ENCODE measurements at places on chromosomes 2 and 18. TPM values are rescaled to one million over a fixed set of nuclear protein-coding genes. Genes with fewer than 3 reads are reported as not detected.
A peak's percentile ranks its signal among the peaks of the same experiment; 100 is the strongest.

Gene POTEJ
- not detected for total RNA-seq

Gene BMP10
- total RNA-seq = not detected

Gene ABCG8
- total RNA-seq = not detected

Gene ST8SIA5
- total RNA-seq = 24.8 TPM

Gene EIF2AK2
- 64.4 TPM for total RNA-seq

DNA sequence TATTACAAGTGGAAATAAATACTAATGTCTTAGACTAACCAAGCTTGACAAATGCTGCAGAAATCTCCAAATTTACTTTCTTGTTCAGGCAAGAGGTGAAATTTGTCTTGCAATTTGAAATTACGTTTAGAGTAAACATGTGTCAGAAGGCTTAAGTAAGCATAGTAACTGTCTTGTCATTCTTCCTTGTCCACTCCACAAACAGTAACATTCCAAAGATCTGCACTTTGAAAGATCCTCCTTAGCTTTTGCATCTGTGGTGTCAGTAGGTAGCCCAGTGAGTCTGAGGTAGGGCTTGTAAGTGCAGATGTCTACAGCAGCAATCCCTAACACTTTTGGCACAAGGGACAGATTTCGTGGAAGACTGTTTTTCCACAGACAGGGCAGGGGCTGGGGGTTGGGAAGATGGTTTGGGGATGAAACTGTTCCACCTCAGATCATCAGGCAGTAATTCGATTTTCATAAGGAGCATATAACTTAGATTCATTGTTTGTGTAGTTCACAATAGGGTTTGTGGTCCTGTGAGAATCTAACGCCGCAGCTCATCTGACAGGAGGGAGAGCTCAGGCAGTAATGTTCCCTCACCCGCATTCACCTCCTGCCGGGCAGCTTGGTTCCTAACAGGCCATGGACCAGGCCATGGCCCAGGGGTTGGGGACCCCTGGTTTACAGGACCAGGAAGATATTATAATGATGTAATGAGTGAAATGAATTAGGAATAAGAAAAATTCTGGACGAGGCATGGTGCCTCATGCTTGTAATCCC lies 18.6 kb downstream of the RASGRP3 start:
- H3K27me3 ChIP-seq = no peaks in the 10 kb centered on the region
- H3K36me3 ChIP-seq = no peaks in the 10 kb centered on the region
- H3K4me1 ChIP-seq = no peaks in the 10 kb centered on the region
- H3K4me3 ChIP-seq = no peak overlapping the region
- no peak for DNase-seq

- H3K4me1 ChIP-seq = no peaks in the 10 kb centered on the region
- no peaks in the 10 kb centered on the region for H3K27me3 ChIP-seq
- no peak for DNase-seq
Observed at GRCh38 chr2:224831530-224831929, 115.4 kb upstream of the CCDC195 start.

DNA sequence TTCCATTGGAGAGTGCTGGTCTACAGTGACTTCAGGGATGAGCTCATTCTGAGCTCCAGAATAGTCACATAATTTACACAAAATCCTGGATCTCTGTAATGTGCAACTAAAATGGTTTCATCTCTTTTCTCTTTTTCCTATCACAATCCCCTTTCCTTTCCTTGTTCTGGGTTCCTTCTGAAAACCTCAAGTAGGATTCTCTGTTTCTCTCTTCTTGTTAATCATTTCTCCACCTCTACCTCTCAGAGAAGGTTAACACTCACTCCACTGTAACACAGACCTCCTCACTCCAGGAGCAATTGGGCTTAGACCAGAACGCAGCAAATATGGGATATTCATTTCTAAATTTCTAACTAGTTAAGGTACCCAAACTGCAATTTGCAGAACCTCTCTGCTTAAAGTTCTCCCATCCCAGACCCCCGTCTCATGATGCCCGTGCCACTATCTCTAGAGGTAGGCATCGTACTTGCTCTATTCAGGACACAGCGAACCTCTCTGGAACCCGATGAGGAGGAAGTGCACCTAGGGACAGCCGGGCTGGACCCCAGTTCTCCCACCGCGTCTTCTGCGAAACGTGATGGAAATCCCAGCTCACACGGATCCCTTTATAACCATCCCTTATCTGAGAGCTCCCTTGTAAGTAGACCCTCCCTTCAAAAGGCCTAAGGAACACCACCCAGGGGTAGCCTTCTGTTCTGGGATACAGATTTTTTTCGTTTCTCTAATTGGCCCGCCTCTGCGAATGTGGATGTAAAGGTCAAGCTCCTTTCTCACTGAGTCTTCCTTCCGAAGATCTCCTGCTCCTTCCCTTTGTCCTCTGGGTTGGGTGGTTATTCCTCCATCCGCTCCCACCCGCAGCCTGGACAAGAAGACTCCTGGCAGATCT lies 1.3 kb downstream of the FOXI3 start:
- H3K27ac ChIP-seq = no peak overlapping the region
- H3K4me1 ChIP-seq = no peaks in the 10 kb centered on the region
- peaks cover 91% of the 10 kb centered on the region for H3K27me3 ChIP-seq
- H3K4me3 ChIP-seq = no peak overlapping the region
- H3K36me3 ChIP-seq = no peaks in the 10 kb centered on the region

DNA sequence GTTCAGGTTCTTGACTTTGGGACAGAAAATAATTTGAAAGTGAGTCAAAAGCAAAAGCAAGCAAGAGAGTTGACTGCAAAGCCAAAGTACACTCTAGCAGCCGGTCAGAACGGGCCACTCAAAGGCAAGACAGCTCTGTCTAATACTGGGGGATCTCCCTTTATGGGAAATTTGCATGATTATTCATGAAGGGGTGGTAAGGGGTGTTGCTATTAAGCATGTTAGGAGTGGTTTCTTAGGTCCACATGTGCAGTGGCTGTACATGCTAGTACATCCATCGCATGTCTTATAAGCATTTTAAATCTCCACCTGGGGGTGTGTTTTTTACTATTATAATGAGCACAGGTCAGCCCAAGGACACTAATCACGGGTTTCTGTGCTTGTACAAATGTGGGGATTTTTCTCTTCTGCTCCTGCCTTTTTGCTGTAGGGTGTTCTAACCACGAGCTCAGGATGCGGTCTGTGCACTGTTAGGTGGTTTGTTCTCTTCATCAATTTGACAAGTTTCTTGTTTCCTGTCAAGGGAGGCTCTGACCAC lies 60.2 kb upstream of the SPP2 start:
- H3K4me1 ChIP-seq = no peaks in the 10 kb centered on the region
- no peak for DNase-seq
- no peaks in the 10 kb centered on the region for H3K36me3 ChIP-seq
- no peak overlapping the region for H3K27ac ChIP-seq

DNA sequence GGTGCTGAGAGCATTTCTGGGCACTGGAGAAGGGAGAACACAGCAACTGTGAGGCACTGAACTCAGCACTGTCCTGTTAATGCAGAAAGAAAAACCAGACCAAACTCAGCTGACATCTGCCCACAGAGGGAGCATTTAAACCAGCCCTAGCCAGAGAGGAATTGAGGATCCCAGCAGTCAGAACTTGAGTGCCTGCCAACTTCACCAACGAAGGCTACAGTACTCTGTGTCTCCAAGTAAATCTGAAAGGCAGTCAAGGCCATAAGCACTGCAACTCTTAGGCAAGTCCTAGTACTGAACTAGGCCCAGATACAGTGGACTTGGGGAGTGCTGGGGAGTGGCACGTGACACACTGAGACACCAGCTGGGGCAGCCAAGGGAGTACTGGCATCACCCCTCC lies 176.2 kb upstream of the ZC3H15 start:
- no peak overlapping the region for H3K27ac ChIP-seq
- H3K27me3 ChIP-seq = no peaks in the 10 kb centered on the region
- H3K4me1 ChIP-seq = no peaks in the 10 kb centered on the region
- H3K4me3 ChIP-seq = no peak overlapping the region

DNA sequence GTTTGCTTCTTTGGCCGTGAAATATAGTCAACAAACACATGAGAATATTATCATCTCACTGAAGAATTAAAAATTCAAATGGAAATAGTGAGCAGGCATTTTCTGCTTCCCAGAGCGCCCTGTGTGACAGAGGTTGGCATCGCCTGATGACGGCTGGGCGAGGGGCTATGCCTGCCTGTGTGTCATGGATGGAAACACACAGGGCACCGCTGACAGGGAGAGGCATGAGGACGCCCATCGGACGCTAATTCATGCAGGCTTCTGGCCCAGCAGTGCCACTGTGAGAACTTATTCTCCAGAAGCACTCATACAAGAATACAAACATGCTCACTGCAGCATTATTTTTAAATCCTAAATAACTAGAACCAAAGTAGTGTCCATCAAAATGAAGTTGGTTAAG lies 61.4 kb upstream of the OTOS start:
- no peaks in the 10 kb centered on the region for H3K4me1 ChIP-seq
- H3K27me3 ChIP-seq = peaks cover 24% of the 10 kb centered on the region
- DNase-seq = no peak
- no peaks in the 10 kb centered on the region for H3K36me3 ChIP-seq

DNA sequence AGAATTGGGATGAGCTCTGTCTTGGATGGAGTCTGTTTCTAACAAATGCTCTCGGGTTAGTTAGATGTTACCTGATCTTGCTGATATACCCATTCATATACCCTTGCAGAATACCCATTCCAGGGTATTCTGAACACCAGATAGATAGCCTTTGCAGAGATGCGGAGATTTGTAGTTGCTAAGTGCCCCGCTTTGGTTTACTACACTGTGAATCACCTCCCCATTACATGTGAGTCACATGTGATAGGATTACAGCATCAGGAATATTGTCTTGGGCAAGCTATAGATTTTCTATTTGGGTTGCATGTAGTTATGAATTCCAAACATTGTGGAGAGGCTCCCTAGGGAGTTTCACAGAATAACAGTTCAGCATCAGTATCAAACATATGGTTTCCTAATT lies 3.8 kb downstream of the VSNL1 start:
- no peak overlapping the region for H3K27ac ChIP-seq
- no peaks in the 10 kb centered on the region for H3K36me3 ChIP-seq
- peak; percentile 17 for DNase-seq
- no peak overlapping the region for H3K4me3 ChIP-seq

DNA sequence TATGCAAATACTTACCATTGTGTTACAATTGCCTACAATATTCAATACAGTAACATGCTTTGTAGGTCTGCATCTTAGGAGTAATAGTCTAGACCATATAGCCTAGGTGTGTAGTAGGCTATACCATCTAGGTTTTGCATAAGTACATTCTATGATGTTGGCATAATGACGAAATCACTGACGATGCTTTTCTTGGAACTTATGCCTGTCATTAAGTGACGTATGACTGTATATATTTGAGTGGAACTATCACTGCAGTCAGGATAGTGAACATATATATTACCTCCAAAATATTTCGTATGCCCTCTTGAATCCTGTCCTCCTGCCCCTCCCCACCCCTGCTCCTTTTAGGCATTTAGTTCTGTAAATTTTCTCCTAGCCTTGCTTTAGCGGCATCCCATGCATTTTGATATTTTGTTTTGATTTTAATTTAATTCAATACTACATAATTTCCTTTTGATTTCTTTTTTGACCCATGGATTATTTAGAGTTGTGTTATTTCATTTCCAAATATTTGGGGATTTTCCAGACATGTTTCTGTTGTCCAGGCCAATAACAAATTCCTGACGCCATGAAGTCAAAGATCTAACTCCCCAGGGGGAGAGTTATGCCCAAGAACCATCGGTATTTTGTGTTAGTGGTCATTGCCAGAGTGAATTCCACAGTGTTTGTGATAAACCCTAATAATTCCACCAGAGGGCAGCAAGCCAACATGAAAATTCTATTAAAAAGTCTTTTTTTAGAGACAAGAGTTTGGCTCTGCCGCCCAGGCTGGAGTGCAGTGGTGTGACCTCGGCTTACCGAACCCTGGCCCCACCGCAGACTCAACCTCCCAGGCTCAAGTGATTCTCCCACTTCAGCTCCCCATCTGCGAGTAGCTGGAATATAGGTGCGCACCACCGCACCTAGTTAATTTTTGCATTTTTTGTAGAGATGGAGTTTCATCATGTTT lies 24.2 kb upstream of the CASP8 start:
- no peak overlapping the region for H3K27ac ChIP-seq
- peaks cover 20% of the 10 kb centered on the region for H3K4me1 ChIP-seq
- DNase-seq = peak; percentile 83
- peak overlapping the region; percentile 20 for H3K4me3 ChIP-seq
- H3K36me3 ChIP-seq = no peaks in the 10 kb centered on the region
- no peaks in the 10 kb centered on the region for H3K27me3 ChIP-seq

- H3K36me3 ChIP-seq = peaks cover 2% of the 10 kb centered on the region
- H3K4me3 ChIP-seq = peak overlapping the region; percentile 5
- peaks cover 70% of the 10 kb centered on the region for H3K4me1 ChIP-seq
- DNase-seq = peak; percentile 90
- peak overlapping the region; percentile 85 for H3K27ac ChIP-seq
Observed at GRCh38 chr2:187527262-187527661, 27.0 kb downstream of the TFPI start.

DNA sequence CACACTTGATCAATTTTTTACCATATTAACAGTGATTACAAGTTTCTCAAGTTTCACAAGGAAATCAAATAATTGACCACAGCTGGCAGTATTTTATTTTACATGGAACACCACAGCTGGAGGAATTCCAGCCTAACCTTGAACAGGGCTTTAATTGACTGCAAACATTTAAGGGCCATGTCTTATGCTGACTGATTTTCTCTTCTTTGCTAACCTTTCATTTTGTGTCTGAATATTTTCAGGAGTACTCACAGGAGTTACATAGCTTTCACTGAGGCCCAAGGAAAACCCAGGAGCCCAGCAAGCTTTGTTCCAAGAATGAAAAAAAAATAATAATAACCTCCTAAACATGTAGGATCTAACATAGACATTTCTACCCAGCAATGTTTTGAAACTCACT lies 49.6 kb downstream of the FRZB start:
- no peak overlapping the region for H3K27ac ChIP-seq
- peaks cover 30% of the 10 kb centered on the region for H3K4me1 ChIP-seq
- DNase-seq = peak; percentile 52
- no peaks in the 10 kb centered on the region for H3K36me3 ChIP-seq
- H3K4me3 ChIP-seq = no peak overlapping the region

DNA sequence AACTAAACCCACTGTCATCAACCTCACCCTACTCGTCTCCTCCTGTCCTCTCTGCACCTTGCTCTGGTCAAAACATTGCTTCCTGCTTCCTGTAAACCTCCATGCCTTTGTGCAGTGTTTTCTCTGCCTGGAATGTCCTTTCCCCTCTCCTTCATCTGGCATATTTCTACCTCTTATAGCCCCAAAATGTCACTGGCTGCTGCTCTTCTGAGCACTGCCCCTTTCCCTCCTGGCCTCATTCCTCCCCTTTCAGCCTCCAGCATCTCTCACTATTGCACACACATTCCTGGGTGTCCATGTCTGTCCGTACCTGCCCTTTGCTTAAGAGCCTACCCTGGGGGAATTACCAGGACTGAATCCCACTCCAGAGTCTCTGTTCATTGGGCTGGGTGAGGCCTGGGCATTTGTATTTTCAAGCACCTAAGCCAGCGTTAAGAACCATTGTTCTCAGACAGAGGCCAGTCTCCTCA lies 84.9 kb downstream of the MOGAT1 start:
- H3K27me3 ChIP-seq = no peaks in the 10 kb centered on the region
- DNase-seq = no peak
- H3K36me3 ChIP-seq = no peaks in the 10 kb centered on the region

DNA sequence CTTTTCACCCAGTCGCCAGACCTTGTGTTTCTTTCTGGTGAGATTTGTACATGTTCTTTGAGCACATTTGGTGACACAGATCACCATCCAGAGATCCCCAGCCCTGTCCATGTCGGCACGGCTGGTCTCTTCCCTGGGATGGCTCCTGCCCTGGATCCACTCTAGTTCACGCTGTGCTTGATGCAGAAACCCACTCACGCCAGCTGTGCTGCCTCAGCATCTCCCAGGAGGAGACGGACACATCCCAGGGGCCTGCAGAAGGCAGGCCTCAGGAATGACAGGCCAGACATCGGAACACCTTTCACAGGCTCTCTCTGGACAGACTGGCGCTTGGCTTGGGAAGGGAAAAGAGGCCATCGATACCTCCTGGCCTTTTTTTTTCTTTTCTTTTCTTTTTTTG lies 203.6 kb downstream of the ACKR3 start:
- no peak for DNase-seq
- H3K36me3 ChIP-seq = no peaks in the 10 kb centered on the region
- H3K27ac ChIP-seq = no peak overlapping the region
- no peaks in the 10 kb centered on the region for H3K27me3 ChIP-seq

Measured in A673 (cell line).